ENCODE measurements at places on chromosomes 2 and 18.

- no peak for DNase-seq
Observed at GRCh38 chr2:160491911-160492371, 1.7 kb downstream of the RBMS1 start.

- no peak for DNase-seq
Observed at GRCh38 chr18:3919396-3920061, 469.6 kb downstream of the TGIF1 start.

GRCh38 chr2:173676647-173677046 lies 288.5 kb downstream of the SP3 start:
- DNase-seq: no peak

DNA sequence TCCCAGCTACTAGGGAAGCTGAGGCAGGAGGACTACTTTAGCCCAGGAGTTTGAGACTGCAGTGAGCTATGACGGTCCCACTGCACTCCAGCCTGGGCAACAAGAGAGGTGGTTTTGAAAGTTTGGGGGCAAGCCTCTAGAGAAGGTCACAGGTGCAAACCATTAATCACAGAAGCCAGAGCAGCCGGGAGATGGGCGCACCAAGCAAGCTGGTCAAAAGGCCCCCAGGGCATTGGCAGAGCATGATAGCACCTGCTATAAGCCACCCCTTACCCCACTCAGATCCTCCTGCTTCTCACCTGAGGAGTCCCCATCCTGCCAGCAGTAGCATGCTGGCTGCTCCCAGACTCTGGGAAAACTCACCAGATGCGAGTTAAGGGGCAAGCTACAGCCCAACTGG lies 116.1 kb upstream of the RAB12 start:
- no peak for DNase-seq

DNA sequence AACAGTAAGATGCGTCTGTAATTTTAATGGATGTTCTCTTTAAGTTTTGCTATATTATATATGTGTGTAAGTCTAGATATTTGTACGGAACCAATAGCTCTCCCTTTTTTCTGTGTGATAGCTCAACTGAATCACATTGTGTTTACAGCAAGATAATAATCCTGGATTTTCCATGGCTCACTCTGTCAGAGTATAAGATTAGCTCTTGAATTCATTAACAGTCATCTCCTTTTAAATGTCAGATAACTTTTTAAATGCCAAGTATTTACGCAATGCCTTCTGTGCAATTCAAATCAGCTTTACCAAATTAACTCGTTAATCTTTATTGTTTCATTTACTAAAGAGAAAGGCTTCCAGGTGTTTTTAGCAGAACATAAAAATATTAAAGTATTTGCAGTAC lies 76.9 kb downstream of the KIAA2012 start:
- DNase-seq: no peak

DNA sequence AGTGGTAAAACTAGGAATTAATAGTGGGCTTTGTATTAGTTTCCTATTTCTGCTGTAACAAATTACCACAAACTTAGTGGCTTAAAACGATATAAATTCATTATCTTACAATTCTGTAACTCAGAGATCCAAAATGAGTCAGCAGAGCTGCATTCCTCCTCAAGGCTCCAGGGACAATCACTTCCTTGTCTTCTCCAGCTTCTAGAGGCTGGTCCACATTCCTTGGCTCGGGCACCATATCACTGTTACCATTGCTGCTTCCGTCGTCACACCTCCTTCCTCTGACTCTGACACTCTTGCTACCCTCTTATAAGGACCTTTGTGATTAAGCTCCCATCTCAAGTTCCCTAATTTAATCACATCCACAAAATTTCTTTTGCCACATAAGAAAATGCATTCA lies 567.8 kb upstream of the KLHL29 start:
- DNase-seq: no peak

GRCh38 chr2:209277444-209277843 lies 146.4 kb upstream of the MAP2 start:
- DNase-seq: no peak

DNA sequence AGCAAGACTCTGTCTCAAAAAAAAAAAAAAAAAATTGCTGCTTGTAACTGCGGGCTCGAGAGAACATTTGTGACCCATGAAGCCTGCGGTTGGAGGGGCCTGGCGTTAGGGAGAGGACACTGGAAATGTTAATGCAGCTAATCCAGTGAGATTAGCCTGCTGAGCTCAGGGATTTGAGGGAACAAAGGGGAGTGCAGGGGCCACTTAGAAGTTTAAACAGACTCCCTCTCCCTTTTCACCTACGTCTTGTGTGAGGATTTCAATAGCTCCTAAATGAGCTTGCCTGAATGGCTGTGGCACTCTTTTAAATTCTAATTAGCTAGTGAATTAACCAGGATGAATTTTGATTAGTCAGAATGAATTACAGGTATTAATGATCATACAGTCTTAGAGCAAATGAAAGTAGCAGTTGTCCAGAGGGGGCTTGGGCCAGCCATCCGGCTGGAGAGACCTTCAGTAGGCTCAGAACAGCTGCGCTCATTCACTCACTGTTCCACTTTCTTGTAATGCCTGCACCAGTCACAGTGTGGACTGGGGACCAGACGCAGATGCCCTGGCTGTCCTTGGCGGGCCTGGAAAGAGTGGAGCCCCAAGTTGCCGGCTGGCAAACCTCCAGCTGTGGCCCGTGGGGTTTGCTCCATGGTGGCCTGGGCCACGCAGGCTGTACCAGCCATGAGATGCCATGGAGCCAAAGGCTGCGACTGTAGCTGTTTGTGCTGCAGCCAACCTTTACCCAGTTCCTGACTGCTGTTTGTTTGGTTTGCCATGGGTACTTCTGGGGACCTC lies 20.8 kb downstream of the LDLRAD4 start:
- DNase-seq: no peak

- no peak for DNase-seq
Observed at GRCh38 chr2:109373791-109374547, 239.8 kb downstream of the SEPTIN10 start.

DNA sequence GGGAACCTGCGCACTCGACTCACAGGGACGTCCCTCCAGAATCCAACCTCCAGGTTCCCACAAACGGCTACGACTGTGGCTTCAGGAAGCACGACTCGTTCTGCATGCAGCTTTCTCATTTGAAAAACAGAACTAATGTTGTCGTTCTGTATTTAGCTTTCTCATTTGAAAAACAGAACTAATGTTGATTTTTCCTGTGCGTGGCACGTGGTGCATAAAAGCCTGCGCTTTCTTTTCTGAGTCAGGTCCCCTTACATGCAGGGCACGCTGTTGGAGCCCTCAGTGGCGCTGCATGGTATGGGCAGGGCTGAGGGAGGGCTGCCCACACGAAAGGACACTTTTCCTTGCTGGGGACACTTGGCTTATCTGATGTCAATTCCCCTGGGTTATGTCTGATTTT lies 124.3 kb downstream of the TMEM18 start:
- no peak for DNase-seq

DNA sequence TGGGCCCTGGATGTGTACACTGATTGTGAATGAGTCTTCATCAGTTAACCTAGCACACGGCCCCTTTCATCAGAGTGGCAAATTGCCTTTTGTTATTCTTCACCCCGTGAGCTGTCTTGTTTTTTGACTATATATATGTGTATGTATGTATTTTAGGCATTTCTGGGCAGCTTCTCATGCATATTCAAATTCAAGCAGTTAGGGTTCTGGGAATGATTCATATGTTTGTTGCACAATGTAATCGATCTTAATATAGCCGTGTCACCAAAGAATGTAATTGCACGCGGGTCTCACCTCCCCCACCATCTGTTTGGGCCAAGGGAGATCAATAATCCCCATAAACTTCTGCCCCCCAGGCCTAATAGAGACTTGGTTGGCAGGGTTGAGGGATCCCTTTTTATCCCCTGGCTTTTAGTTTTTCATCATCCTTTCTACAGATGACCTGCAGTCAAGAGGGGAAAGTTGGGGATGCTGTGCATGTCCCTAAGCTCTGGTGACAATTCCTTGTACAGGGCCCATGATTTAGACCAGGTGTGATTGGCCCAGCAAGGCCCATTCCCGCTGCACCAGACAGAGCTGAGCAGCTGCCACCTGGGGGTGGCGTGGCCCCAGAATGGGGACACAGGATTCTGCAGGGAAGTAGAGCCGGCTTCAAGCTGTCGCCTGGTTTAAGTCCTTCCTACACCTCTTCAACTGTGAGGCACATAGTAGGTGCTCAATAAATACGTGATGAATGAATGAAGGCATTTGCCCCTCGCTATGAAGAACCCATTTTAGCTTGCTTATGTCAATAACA lies 19.2 kb downstream of the KCNF1 start:
- DNase-seq: no peak

DNA sequence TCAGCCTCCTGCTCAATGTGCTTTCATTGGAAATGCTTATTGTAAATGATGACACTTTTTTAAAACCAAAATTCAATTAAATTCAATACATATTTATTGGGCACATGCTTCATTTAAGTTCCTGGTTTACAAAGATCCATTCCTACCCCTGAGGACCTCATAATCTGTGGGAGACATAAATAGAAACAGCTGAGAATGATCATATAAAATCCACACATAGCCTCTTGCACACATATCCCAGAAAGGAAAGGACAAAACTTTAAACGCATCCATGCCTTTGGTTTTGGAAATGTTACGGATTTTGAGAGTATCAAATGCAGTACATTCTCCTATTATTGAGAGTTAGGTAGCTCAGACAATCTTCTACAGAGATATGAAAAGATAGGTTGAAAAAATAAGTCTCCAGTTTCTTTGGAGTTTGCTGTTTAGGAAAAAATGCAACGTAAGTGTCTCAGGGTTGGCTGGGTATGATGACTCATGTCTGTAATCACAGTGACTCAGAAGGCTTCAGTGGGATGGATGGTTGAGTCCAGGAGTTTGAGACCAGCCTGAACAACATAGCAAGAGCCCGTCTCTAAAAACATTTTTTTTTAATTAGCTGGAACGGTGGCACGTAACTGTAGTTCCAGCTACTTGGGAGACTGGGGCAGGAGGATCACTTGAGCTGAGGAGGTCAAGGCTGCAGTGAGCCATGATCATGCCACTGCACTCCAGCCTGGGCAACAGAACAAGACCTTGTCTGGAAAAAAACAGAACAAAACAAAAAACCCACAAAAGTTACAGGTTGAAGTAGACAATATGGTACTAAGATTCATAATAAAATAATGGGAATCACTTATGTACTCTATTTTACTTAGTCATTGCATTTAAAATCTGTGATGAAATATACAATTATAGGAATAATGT lies 3.9 kb upstream of the PRELID3A start:
- no peak for DNase-seq

DNA sequence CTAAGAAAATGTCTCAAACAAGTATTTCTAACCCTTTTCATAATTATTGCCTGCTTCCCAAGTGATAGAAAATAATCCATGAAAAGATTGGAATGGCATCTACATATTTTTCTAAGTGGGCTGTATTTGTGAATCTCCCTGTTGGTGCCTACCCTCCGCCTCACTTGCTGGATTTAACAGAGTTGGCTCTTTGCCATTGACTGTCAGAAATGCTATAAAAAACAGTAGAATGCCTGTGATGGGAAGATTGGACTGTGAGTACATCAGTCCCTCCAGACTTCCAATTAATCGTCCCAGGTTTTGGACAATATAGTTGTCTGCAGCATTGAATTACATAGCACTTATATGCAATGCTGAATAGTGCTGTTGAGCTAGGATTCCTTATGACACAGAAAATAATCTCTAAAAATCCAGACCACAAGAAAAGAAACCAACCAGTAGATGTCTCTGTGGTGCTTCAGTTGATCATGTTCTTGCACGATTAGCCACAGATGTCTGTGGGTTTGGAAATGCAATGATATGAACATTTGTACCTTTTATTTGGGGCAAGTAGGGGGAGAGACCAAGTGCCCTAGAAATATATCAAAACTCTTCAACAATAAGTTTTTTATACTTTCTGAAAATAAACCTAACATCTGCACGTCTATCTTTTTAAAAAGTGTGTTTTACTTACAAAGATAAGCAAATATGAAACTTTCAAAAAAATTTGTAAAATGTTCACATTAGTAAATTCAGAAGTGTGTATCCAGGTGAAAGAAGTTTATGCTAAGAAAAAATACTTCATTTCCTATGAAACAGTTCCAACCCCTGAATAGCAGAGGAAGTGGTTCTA lies 88.5 kb downstream of the DYNAP start:
- DNase-seq: no peak

DNA sequence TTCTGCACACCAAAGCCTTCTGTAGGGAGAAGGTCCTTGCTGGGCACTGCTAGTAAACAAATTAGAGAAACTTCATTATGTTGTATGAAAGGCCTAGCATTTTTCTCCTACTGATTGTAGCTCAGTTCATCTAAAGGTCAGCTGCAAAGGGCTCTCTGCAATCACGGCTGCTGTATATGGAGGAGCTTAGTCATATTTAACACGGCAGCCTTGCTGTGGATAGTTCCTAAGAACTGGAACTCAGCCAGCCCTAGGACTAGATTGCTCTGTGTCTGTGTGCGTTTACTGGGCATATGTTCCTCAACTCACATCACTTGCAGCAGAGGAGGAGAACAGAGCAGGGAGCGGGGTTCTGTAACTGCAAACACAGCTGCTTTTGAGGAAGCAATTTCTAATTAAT lies 1103.9 kb upstream of the KLHL29 start:
- no peak for DNase-seq

DNA sequence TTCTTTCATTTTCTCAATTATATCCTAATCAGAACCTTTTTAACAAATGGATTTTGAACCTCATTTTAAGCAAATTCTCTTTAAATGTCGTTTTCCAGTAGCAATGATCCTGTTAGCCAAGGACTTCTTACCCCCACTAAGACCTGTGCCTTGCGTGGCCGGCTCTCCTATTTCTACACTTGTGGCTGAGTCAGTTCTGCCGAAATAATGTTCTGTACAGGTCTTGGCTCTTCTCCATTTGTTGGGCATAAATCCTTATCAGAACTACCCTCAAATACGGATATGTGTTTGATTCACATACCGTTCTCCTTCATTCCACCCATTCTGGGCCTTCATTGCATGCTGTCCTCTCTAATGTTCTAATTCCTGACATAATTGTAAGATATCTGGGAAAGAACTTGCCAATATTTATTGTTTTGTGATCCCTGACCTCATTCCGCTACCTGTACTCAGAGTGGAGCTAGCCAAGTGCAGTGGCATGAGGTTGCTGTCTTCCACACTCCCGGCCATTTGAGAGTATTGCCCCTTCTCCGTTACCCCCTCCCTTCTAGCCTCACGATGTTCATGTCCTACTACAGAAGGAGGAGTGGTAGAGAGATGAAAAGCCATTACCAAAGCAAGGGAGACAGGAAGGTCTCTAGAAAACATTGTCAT lies 78.7 kb downstream of the MYOM1 start:
- DNase-seq: no peak

DNA sequence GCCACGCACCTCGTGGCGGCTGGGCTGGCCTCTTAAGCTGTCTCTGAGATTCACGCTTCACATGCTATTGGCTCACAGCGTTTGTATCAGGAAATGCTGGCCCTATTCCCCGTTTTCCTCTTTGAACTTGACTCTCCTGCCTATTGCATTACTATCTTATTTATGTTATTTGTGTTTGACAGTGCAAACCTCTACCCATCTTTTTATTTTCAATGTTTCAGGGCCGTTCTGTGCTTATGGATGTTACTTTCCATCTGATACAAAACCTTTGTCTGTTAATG lies 149.9 kb upstream of the TWIST2 start:
- no peak for DNase-seq

- DNase-seq: no peak
Observed at GRCh38 chr2:157479081-157480027, 35.5 kb upstream of the CYTIP start.

Measured in NCI-H2081 treated with DMSO at 0.1 percent for 48 hours (cell line).